ENCODE measurements at places on chromosomes 7 and 10.

DNA sequence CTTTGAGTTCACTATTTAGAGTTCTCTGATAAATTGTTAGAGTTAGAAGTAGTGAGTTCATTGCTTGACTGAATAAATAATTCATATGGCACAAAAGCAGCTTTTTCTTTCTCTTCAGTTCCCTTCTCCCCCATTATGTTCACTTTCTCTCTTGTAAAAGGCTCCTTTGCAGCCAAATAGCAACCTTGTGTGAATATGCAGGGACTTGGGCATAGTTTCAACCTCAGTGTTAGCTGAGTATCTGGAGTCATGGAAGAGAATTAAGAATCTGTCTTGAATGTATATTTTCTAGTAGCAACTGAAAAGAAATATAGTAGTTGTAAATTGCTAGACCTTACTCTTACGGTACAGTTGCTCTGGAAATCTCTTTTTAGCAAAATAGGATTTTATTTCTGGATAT is 31.9 kb downstream of the ZEB1 start:
- no peak for DNase-seq

DNA sequence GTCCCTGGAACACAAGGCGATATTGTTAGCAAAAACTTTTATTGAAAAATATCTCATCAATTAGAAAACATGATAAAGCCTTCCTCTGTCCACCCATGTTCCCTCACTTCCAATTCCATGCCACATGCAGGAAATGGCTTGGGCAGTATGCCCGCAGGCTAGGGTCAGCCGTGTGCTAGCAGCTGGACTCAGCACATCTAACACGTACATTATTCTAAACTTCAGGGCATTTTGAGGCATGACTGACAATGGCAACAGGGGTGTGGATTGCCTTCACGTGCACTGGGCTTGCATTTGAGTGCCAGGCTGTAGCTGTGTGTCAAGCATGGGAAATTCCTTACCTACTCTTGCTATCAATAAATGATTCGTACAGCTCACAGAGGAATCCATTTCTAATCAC is 642.1 kb downstream of the INHBA start:
- DNase-seq: no peak

DNA sequence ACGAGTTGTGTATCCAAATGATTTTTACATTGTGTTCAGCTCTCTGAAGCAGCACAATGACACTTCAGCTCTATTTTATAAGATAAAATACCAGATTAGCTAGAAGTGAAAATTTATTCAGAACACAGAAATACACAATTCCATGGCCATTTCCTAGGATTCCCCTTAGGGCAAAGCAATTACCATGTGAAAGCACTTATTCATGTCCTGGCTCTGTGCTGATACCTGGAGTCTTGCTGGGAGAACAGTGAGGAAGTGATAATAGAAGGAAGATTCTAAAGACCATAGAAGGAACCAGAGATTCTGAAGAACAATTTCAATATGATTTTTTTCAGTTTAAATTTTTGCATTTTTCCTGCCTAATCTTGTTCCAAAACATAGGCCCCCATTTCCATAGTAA is 657.4 kb upstream of the ZWINT start:
- DNase-seq: no peak

DNA sequence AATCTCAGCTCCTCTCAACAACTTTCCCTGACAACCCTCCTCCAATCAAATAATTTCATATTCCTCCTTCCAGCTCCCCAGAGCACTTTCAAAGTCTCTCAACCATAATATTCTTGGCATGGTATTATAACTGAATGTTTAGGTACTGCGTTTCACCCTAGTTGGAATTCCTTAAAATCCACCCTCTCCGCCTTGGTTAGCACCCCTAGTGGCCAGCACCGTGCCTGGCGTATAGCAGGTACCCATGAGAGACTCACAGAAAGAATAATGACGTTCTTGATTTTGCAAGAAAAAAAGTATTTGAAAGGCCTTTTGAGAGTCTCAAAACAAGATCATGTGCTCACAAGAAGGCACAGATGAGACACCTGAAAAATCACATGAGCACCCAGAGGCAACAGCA is 50.9 kb downstream of the GLI3 start:
- no peak for DNase-seq

DNA sequence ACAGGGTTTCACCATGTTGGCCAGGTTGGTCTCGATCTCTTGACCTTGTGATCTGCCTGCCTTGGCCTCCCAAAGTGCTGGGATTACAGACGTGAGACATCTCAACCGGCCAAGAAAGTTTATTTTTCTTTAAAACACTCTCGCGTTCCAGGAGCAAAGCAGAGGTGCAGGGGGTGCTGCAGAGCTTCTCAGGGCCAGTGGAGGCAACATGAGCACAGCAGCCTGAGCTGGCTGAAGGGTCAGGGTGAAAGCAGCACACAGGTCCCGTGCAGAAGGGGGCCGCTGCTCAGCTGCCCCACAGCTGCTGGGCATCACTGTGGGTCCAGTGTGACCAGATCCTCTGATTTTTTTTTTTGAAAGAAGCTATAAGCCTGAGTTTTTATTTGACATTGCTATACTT is 46.1 kb downstream of the EPHB4 start:
- DNase-seq: no peak

DNA sequence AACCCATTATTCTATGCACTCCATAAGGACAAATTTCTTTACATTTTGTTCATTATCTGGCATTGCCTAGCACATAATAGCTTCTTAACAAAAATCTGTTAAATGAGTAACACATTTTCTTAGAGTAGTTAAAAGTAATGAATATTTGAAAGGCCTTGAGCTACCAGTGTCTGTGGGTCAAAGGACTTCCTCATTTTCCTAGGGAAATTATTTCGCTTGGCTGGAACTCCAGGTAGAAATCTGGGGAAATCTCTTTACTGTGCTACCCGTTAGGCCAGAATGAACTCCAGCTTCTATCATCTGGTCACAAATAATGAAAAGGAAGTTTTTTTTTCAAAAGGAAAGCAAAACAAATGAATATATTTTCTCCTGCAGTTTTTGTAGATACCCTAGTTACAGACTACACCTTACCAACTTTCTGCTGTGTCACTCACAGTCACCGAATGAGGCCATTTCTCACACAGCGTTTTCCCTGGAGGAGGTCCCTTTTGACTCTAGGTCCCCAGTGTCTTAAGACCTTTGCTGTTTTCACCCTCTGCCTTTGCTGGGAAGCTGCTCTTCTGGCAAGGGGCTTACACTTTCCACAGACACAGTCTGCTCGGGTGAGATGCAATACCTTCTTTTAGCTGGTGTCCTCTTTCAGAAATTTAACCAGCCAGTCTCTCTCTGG is 1.6 kb downstream of the SAMD9L start:
- DNase-seq: no peak

GRCh38 chr10:91198781-91199180 is 21.7 kb upstream of the PCGF5 start:
- DNase-seq: no peak

DNA sequence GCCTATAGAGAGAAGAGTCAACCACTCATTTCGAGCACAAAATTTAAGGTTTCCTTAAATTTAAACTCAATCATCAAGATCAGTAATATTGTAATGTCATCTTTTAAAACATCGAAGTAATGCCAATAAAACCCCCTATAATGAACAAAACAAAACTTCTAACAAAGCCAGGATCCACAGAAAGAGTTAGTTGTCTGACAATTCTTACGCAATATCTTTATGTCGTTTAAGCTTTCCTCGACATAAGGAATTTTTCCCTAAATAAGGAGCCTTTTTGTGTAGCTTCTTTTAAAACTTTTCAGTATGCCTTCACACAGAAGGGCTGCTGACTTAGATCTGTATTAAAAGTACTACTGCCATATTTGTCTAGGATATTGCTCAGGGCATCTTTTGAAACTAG is 7.5 kb downstream of the EBLN1 start:
- DNase-seq: no peak

GRCh38 chr10:127392351-127393235 is 156.5 kb upstream of the NPS start:
- DNase-seq: no peak

- DNase-seq: no peak
These were observed 123.0 kb upstream of the SVIL start for GRCh38 chr10:29757551-29758297.

- DNase-seq: no peak
These were observed 16.2 kb upstream of the SLC26A4 start for GRCh38 chr7:107644309-107644974.

DNA sequence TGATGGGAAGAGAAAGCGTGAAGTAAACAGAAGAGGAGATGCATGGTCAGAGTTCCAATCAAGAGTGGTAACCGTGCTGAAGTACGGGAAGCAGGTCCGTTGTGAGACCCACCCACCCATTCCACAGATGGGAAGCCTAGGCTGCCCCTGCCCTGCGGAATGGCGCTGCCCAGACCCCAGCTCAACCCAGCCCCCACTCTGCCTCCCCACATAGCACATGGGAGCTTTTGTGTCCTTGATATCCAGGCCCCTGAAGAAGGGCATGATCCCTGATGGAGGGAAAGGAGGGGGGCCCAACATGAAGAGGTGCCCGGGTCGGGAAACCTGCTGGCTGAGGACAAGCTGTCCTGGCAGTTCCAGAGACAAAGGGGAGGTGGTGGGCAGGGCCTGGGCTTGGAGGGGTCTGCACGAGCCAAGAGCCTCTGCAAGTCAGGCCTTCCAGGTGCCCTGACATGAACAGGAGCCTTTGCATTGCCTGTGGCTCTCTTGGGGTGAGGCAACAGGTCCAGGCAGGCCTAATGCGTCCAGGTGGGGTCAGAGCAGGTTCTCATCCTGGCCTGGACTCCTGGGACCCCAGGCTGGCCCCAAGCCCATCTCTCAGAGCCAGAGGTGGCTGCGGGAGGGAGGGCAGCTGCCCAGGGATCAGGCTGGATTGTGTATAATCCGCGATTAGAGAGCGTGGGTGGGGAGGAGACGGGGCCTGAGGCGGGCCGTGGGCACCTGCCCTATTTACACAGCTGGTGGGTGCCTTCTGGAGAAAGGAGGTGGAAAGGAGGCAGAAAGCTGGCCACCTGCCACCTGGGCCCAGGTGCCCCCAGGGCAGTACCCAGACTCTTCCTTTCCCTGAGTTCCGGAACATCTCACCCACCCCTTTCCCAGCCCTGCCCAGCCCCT is 23.5 kb downstream of the YKT6 start:
- DNase-seq: no peak
